Left lung (tissue), 14 donors: ENCODE measurements at places on chromosomes 2 and 18. TPM values are rescaled to one million over a fixed set of nuclear protein-coding genes. Genes with fewer than 3 reads are reported as not detected.

The ZBTB7C gene
- polyA plus RNA-seq, result 2.8 TPM

The POTEJ gene
- polyA plus RNA-seq, result 0.36 TPM

The MYCN gene
- 22.2 TPM for polyA plus RNA-seq

The KIF1A gene
- 1.7 TPM for polyA plus RNA-seq

The CNTNAP5 gene
- 0.09 TPM for polyA plus RNA-seq

The SLC16A14 gene
- polyA plus RNA-seq, result 12.0 TPM

The HRH4 gene
- not detected for polyA plus RNA-seq

The EPC2 gene
- polyA plus RNA-seq, result 59.9 TPM

The ZNF521 gene
- 49.1 TPM for polyA plus RNA-seq

The DTYMK gene
- 45.1 TPM for polyA plus RNA-seq

The TXNDC2 gene
- polyA plus RNA-seq, result not detected

The IL36G gene
- 0.23 TPM for polyA plus RNA-seq
